ENCODE measurements at places on chromosomes 6 and 20.
A peak's percentile ranks its signal among the peaks of the same experiment; 100 is the strongest.

GRCh38 chr20:17036541-17036940, 190.3 kb upstream of the PCSK2 start:
- no peak for DNase-seq

DNA sequence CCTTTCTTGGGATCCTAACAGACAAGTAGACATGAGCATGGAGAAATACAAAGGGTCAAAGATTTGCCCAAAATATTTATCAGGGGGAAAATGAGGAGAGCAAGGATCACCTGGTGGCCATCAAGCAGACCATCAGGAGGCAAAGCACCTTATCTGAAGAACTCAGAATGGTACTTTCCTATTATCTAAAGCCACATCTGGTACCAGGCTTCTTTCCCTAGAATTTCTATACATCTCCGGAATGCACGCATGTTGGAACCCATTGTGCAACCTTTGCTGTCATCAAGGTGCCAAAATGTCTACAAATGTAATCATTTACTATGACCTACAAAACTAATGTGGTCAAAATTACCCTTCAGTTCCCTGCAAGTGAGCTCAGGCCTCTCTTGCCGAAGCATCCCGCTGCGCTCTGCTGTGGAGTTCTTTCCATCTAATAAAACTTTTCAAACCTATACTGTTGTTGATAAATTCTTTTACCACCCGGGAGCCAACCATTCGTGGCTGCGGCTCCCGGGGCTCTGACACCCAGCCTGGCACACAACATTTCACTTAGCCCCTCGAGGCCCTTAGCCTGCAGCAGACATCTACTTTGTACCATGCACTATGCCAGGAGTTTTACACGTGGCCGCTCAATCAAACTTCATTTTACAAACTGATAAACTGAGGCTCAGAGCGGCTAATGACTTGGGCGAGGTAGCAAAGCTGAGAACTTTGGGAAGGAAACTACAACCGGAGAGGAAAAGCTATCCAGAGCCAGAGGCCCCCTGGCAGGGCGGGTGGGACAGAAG, 3.8 kb upstream of the CPXM1 start:
- DNase-seq: no peak

- no peak for DNase-seq
Measured at GRCh38 chr6:119166024-119166784, 87.7 kb upstream of the FAM184A start.

DNA sequence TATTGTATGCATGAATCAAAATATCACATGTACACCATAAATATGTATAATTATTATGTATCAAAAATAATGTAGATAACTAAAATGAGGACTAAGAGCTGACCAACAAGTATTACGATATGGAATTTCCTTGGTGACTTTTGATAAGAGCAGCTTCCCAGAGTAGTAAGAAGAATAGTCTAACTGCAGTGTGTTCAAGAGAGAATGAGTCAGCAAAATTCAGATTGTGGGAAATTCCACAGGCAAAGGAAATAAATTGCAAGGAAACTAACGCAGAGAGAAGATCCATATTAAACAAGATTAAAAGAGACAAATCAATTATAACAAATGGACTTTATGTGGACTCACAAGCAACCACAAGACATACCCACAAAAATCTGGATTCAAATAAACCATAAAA, 26.4 kb downstream of the FRK start:
- DNase-seq: no peak

DNA sequence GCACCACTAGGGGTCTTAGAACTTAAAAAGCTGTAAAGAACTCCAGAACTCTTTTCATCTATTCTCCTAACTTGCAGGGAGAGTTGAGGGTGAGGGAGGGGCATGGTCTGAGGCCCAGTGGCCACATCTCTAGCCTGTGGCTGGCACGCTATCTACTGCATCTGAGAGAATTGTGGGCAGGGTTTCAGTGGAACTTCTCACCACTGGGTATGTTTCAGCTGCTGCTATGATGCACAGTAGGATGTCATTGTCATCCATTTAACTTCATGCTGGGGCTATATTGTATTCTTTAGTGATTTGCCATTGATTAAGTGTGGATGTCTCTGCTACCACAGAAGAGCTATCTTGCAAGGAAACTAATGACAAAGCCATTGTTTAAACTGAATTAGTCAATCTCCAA, 4.5 kb downstream of the TMEM14A start:
- DNase-seq: no peak

- DNase-seq: no peak
Measured at GRCh38 chr6:151181706-151182363, 57.9 kb upstream of the AKAP12 start.

- DNase-seq: no peak
Measured at GRCh38 chr6:26029570-26029856, 57.7 kb upstream of the HFE start.

DNA sequence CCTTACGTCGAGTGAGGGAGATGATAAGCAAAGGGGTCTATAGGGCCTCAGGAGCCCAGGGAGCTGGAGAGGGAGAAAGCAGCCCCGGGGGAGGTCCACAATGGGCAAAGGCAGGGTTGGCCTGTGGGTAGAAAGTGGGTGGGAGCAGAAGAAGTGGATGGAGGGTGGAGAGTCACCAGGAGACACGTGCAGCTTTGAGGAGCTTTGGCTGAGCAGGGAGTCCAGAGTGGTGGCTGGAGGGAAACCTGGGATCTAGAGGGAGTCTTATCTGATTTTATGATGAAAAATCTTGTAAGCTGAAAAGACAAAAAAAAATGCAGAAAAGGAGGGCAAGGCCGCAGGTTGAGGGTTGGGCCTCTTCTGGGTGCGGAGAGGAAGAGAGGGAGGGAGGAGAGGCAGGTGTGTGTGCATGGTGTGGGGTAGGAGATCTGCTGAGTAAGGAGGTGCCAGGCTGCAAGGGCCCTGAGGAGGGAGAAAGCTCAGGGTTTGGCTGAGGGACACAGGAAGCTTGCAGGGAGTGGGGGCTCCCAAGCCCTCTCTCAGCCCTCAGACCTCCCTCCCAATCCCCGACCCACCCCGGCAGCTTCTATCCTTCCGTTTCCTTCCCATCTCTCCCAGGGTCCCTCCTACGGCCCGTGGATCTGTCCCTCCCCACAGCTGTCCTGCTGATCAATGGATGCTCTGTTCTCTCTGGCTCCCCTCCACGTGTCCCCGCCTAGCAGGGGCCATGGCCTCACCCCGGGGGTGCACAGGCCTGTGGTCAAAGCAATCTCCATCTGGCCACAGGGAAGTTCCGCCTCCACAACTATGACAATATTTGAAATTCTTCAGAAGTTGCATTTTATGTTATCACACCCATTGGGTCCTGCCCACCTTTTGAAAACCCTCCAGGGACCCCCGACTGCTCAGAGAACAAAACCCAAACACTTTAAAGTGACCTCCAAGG, 17.1 kb upstream of the BPI start:
- DNase-seq: no peak

- no peak for DNase-seq
Measured at GRCh38 chr20:9025643-9026042, 43.2 kb upstream of the PLCB4 start.

GRCh38 chr6:82182756-82183155, 64.8 kb downstream of the IBTK start:
- no peak for DNase-seq

GRCh38 chr6:144935661-144936060, 650.5 kb downstream of the UTRN start:
- DNase-seq: no peak

DNA sequence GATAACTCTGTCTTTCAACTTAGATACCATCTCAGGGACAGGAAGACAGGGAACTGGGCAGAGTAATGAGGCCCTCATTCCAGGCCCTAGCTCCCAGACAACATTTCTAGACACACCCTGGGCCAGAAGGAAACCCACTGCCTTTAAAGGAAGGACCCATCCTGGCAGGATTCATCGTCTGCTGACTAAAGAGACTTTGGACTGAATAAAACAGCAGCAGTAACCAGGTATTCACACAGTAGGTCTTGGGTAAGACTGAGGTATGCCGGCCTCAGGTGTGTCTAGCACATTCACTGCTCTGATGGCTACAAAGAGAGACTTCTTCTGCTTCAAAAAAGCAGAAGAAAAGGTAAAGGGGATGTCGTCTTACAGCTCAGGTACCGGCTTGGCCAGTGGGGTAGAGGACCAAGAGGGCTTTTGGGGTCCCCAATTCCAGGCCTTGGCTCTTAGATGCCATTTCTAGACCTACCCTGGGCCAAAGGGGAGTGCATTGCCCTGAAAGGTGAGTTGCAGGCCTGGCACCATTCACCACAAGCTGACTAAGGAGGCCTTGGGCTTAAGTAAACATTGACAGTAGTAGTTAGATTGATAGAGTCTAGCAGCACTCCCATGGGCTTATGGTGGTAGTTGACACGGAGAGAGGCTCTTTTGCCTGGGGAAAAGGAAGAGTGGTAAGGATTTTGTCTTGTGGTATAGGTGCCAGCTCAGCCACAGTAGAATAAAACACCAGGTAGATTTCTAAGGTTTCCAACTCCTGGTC, 13.4 kb downstream of the SNX14 start:
- no peak for DNase-seq

DNA sequence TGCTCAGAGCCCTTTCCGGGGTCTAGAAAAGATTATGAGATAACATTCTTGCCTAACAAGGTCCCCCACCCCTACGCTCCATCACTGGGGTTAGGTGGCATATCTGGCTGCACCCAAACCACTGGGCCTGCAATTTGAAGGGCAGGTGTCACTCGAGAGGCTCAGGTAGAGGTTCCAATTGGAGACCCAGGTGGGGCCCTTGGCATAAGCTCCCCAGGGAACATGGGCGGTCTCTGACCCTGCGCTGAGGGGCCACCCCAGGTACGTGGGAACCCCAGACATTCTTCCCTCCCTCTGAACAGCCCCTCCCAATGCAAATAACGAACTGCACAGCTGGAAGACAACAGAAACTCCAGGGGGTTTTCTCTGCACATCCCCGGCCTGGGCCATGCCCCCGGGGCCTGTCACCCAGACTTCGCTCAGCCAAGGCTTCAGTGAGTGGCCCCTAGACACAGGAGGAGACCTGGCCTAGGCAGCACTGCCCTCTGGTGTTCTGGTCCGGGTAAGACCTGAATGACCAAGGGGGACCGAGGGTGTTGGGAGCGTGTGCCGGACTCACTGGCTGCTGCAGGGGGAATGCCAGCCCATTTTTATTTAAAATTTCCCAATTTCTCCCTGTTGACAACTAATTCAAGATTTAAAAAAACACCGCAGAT, 47.5 kb downstream of the DSTN start:
- DNase-seq: peak; percentile 59

- DNase-seq: no peak
Measured at GRCh38 chr20:38789503-38790199, 15.8 kb upstream of the PPP1R16B start.

DNA sequence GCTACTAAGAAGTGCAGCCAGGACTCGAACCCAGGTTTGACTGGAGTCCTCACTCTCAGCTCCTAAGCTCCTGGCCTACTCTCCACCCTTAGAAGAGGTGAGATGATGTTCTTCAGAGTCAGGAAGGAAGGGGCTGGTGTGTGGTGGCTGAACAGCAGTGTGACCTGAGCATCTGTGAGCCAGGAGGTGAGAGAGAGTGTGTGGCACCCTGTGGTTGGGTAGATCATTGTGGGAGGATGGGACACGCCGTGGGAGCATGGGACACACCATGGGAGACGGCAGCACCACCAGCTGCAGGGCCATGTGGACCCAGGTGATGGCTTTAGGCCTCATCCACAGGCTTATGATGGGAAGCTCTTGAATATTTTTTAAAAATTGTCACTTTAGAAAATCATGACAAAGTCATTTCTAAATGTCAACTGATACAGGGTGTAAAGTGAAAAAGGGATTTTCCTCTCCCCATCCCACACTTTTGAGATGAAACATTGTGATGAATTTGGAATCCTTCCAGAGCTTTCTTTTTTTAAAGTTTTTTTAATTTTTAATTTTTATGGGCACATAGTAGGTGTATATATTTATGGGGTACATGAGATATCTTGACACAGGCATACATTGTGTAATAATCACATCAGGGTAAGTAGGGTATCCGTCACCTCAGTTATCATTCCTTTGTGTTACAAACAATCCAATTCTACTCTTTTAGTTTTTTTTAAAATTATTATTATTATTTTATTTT, 31.6 kb downstream of the SRC start:
- DNase-seq: no peak

DNA sequence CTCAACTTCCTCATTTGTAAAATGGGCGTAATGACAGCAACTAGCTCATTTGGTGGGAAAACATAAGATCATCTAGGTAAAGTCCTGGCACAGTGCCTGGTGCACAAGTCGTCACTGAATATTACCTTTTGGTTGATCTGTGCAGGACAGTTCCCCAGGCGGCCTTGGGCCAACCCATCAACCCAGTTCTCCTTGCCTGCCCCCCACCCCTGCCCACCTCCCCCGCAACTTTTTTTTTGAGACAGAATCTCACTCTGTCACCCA, 99.2 kb downstream of the JPH2 start:
- DNase-seq: no peak

DNA sequence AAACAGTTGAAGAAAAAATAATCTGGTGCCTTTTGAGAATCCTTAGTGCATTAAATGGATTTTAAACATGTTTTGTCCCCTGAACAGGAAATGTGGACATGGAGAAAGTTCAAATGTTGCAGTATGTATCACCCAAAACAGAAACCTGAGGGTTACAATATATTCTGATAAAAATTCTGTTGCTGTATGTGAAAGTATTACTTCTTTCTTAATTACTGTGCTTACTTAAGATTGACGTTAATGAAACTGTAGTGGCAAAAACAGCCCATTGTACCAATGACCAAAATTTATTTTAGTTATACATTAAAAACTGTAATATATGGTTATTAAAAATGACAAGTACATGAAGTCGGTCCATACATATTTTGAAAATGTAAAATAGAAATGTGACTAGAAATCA, 100.6 kb downstream of the PRDM1 start:
- DNase-seq: no peak

GRCh38 chr6:69289689-69290495, 506.9 kb downstream of the LMBRD1 start:
- no peak for DNase-seq

DNA sequence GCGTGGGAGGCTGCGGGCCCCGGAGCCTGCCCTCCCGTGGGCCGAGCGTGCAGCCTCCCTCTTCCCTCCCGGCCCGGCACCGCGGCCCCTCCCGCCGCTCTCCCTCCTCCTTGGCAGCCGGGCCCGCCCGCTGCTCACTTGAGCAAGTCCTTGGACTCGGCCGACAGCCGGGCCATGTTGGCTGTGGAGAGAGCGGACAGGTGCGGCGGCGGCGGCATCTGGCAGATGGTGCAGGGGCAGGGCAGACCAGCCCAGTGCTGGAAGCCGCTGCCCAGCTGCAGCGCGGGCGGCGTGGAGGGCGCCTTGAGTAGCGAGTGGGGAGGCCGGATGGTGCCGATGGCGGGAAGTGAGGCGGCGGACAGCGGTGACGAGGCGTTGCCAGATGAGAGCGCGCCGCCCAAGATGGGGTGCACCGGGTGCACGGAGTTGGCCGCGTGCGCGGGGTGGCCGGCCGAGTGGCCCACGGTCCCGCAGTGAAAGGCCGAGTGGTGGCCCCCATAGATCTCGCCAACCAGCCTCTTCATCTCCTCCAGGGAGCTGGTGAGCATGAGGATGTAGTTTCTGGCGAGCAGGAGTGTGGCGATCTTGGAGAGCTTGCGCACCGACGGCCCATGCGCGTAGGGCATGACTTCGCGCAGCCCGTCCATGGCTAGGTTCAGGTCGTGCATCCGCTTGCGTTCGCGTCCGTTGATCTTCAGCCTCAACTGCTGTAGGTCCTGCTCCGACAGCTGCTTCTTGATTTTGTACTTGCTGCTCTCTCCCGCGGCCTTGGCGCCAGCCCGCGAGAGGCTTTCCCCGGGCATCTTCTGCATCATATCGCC, 766 bp downstream of the OLIG3 start:
- DNase-seq: no peak

GRCh38 chr6:8857160-8857559, 421.8 kb upstream of the SLC35B3 start:
- DNase-seq: no peak

All from CD4-positive, alpha-beta T cell treated with Interleukin-21 for 1 hour (primary cell).